ENCODE measurements at places on chromosomes 1 and 21.
A peak's percentile ranks its signal among the peaks of the same experiment; 100 is the strongest.

DNA sequence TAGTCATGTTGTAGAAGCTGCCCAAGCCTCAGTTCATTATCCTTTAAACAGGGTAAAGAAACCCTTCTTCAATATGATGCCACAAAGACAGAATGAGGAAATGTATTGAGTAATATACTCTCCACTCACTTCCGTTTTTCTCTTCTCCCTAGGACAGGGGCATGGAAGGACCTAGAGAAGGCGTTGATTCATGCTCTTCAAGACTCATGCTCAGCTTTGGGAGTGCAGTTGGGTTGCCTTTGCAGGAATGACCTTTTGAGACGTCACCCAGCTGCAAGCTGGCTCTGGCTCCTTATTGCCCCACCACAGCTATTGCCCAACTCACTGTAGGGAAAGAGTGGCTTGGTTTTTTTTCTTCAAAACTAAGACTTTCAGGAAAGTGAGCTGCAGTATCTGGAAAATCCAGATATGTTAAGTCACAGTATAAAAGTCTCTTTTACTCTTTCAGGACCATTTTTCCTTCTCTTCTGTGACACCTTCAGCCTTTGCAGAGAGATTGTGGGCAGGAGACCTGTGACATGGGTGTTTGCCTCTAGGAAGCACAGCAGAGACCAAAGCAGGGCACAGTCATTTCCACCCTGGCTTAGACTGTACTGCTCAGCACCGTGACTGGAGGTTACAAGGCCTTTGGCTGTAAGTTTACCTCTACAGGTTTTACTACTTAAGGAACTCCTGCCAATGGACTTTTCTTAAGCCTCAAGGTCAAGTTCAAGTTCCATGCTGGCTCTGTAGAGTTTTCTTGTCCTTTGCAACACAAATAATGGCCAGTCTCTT lies 39.5 kb downstream of the XCL2 start:
- no peak for DNase-seq

DNA sequence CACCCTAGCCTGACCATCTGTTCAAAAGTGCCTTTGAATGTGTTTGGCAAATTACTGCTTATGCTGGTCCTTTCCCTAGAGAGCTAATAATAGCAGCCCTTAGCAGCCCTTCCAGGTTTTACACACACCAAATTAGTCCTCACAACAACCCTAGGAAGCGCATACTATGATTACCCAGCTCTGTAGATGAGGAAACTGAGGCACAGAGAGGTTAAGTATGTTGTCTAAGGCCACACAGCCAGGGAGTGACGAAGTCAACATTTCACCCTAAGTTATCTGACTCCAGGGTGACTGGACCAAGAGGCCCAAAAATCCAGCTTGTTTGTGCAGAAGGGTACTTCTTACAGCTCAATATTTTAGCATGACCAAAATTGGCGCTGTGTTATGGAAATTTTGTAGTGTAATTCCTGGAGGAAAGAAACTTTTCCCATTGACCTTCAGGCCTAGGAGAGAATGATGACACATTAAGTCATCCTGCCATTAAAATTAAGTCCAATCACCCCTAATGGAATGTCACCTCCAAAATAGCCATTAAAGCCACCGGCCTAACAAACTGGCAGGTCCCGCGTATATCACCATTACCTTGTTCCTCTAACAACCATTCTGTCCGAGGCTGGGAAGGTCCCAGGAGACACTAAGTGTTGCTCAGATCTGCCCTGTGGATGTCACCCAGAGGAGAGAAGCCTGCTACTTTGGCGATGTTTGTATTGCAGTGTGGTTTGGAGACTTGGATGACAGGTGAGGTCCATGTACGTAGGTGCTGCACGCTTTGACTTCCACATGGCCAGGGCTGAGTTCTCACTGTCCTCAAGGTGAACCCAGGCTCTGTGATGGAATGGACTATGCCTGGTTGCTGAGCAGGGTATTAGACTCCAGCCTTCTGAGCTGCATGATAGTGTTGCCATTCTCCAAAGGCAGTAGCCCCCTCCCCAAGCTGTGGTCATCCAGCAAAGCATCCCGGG lies 258.3 kb downstream of the TOMM20 start:
- no peak for DNase-seq

GRCh38 chr1:150487763-150488115 lies 520 bp downstream of the TARS2 start:
- no peak for DNase-seq

- peak; percentile 57 for DNase-seq
Measured at GRCh38 chr1:118073648-118074435, 111.2 kb downstream of the SPAG17 start.

GRCh38 chr1:68426594-68426993 lies 23.2 kb downstream of the RPE65 start:
- no peak for DNase-seq

DNA sequence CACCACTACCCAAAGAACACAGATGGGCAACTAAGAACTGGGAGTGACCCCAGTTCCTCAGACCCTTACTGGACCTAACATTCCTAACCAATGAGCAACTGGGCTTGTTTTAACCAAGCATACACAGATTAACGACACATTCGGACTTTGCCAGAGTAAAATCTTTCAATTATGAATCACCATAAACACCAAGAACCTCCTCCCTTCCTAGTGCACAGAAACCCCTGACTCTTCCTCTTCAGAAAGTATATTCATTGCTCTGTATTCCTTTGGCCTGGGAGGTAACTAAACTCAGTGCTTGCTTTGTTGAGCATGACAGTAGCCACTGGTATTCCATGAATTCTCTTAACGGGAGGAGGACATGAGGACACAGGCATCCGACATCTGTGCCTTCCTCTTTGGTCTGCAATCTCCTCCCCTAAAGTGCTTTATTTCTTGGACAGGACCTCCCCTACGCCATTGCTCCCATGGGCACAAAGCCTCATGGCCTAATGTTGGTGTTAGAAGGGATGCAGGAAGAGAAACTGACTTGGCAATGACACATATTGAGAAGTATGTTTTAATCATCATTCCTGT lies 42.7 kb downstream of the SEC16B start:
- DNase-seq: no peak

DNA sequence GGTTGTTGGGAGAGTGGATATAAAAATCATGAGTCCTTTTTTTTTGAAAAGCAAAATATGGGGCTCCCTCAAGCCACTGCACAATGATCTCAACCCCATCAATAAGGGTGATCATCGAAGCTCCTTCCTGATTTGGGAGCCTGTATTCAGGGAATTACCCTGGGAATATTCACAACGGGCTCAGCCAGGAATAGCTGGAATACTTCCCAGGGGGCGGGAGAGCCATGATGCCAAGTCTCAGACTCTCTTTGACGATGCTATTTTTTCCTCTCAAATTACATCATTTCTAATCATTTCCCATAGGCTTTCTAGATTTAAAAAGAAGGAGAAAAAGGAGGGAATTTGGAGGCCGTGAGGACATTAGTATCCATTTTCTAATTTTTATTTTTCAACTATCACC lies 18.4 kb downstream of the OLIG1 start:
- no peak for DNase-seq

DNA sequence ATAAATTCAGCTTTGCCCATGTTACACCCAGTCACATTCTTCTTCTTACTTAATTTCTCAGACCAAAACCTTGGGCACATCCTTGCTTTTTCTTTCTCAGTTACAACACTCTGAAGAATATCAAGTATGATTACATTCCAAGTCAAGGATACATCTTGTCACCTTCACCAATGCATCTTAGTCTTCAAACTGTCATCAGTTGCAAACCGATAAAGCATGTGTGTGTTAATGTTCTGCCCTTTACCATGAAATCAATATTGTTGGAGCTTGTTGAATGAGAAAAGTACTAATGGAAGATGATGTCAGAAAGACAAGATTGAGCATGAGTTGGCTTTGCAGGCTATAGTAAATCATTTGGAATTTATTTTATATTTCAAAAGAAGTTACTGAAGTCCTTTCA lies 764.6 kb downstream of the NCAM2 start:
- no peak for DNase-seq

- no peak for DNase-seq
Measured at GRCh38 chr1:82515650-82516049, 714.9 kb downstream of the ADGRL2 start.

DNA sequence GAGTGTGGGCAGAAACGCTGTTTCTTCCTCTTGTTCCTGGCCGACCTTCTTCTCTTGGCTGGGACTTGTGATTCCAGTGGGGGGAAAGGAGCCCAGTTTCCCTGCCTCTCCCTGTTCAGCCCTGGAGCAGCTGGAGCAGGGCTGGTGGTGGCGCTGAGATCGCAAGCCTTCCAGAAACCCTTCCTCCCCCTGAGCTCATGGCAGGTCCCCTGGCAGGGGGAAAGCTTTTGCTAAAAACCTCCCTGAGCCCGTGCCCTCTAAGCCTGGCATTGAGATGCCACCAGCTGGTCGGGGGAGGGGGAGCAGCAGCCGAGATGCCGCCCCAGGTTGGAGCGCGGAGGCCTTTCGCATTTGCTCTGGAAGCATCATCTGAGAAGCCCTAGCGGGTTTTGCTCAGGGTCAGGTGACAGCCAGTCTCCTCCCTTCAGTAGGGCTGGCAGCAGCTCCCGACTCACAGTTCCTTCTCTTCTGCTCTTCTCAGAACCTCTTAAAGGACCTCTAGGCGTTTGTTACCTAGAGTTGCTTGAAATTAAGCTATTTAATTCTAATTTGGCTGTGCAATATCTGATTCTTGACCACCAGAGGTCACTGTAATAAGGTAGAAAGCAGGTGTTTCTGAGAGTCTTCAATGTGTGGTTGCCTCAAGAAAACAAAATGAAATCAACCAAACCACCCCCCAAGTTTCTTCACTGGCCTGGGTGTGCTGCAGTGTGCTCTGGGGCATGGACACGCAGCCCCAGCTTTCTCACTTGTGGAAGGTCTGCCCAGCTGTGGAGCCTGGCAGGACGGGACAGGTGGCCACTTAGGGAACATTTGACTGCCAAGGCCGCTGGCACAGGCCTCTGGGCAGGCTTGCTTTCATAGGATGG lies 257.3 kb downstream of the CAMTA1 start:
- peak; percentile 52 for DNase-seq

DNA sequence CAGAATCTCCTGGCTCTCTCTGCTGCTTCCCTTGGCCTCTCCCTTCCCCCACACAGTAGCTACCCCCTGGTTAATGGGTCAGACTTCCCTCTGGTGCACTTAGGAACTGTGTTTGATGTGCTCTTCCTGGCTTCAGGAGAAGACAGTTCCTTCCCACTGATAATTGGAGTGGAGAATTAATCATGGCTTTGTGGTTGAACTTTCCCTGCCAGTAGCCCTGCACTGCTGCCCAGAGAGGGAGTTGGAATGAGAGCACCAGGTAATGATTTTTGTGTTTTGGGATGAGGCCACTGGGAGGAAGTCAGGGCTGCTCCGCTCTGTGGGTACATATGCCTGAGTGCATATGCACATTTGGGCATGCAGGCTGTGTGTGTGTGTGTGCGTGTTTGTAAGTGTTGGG lies 39.7 kb upstream of the PADI2 start:
- DNase-seq: no peak

DNA sequence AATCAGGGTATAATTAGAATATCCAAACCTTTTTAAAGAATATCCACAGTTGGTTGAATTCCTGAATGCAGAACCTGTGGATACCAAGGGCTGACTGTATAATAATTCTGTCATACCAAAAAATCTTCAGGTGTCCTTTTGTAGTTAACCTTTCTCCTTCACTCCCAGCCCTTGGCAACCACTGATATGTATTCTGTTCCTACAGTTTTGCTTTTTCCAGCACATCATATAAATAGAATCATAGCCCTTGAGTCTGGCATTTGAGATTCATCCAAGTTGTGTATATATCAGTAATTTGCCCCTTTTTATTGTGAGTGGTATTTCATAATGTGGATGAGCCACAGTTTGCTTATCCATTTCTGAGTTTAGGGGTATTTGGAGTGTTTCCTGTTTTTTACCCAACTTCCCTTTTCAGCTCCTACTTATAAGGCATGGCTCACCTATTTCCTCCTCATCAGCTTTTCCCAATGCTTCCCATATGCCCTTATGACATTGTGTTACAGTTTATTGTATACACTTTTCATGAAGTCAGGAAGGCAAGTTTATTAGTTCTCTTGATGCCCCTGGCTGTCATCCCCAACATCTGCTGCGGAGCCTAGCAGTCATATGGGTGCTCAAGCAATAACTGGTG lies 35.0 kb upstream of the AGO1 start:
- no peak for DNase-seq

DNA sequence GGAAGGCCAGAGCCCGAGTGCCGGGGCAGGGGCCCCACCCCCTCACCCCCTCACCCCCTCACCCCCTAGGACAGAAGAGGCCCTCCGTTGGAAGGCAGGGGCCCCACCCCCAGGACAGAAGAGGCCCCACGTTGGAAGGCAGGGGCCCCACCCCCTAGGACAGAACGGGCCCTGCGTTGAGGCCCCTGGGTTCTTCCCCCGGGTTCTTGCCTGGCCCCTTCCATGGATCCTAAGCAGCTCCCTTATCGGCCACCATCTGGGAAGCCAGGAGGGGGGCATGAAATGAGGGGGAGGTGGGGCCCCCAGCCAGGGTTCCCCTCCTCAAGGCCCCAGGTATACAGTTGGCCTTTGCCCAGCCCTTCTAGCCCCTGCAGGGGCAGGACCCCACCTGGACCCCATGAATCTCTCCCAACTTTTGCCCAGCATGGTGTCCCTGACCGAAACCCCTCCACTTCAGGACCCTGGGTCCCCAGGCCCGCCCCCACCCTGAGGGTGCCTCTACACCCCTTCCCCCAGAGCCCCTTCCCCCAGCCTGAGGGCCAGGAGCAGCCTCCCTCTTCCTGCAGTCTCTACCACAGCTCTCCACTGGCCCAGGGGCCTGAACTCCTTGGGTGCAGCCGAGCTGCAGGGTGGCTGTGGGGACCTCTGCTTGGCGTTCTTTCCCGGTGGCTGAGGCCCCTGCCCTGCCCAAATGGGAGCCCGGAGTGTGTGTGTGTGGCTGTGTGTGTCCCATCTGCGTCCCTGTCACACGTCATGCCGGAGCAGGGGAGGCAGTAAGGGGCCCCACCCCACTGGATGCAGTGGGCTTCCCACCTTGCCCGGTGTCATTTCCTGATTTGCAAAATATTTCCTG lies 4.3 kb upstream of the VWA1 start:
- no peak for DNase-seq

- no peak for DNase-seq
Measured at GRCh38 chr1:200048244-200048643, 20.7 kb downstream of the NR5A2 start.

DNA sequence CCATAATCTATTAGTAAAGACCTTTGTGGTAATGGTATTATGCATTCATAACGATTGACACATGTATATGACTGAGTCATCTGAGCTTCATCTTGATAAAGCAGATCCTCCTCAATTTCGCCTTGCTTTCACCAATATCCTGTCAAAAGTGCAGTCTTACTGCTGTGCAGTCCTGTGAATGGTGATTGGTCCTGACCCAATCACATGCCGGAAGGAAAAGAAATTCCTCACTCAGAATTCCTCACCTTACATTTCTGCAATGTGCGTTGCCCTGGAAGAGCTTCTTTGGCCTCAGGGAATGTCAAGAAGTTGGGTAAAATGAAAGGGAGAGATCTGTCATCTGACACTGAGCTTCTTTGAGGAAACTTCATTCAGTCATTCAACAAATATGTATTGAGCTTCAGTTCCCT lies 121.0 kb upstream of the TSPAN2 start:
- DNase-seq: peak; percentile 84

GRCh38 chr1:9126511-9126910 lies 2.4 kb downstream of the GPR157 start:
- peak; percentile 77 for DNase-seq

- no peak for DNase-seq
Measured at GRCh38 chr1:101532377-101532776, 295.6 kb downstream of the S1PR1 start.

GRCh38 chr1:219081943-219082925 lies 91.4 kb upstream of the LYPLAL1 start:
- DNase-seq: no peak
